ENCODE measurements at places on chromosomes 3 and 15.

GRCh38 chr3:15256861-15257341, 50.9 kb downstream of the CAPN7 start:
- DNase-seq: no peak

DNA sequence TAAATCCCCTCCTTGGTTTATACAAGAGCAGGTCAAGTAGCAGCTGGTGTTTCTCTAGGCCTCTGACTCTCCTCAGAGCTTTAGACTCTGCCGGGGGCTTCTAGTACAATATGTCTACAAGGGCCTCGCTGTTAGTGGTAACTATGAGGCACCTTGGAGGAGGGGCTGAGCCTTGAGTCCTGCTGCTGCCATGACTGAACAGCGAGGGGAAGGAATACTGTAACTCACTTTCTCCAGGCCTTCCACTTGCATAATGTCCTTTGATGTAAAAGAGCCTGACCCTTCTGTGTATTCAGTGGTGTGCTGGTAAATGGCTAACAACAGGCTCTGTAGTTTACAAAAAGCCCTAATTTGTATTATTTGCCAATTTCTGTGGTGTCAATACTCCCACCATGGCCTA, 27.8 kb downstream of the DRD3 start:
- DNase-seq: no peak

DNA sequence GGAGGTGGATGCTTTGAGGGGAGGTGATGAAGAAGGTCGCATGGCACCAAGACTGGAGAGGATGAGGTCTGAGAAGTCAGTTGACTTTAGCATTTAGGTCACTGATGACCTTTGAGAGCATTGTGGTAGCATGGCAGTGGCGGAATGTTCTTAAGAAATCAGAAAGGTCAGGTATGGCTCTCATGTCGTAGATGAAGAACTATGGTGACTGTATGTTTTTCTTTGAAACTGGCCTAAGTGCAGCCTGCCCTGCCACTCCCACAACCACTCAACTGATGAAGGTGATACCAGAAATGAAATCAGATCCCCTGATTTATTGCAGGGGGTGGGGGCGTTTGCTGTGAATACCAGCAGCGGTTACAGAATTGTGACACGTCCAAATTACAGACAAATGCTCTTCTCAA, 102.6 kb downstream of the ITPR1 start:
- no peak for DNase-seq

DNA sequence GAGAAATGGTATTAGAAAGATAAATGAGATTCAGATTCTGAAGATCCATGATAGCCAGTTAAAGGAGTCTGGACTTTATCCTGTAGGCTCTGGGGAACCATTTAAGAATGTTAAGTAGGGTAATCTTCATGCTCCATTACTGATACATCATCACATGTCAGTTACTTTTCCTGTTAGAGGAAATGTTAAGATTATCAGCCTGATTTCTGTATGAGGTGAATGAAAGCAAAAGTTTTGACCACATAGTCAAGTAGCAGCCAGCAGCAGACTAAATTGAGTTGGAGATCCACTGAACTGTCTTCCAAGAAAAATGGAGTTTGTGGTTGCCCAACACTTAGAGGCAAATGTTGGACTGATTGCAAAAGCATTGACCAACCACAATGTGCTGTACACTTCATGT, 4.7 kb upstream of the COPB2 start:
- no peak for DNase-seq

DNA sequence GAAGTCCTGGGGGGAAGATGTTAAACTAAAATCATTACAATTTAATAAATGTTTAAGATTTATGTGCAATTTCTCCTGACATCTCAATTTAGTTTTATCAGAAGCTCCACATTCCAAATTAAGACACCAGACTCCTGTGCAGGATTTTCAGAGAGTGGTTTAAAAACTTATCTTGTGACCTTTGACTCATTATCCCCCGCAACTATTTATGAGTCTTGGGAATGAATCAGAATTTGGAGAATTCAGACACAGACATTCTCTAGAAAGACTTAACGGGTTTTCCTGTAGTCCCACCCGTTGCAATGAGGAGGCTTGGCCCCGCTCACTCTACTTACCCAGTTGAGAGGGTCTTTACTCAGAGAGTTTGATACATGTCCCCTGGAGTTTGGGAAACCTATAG, 7.1 kb downstream of the OR5K2 start:
- DNase-seq: no peak

- no peak for DNase-seq
Observed at GRCh38 chr15:47750030-47750739, 32.9 kb downstream of the SEMA6D start.
